ENCODE measurements at places on chromosomes 5 and 9.

DNA sequence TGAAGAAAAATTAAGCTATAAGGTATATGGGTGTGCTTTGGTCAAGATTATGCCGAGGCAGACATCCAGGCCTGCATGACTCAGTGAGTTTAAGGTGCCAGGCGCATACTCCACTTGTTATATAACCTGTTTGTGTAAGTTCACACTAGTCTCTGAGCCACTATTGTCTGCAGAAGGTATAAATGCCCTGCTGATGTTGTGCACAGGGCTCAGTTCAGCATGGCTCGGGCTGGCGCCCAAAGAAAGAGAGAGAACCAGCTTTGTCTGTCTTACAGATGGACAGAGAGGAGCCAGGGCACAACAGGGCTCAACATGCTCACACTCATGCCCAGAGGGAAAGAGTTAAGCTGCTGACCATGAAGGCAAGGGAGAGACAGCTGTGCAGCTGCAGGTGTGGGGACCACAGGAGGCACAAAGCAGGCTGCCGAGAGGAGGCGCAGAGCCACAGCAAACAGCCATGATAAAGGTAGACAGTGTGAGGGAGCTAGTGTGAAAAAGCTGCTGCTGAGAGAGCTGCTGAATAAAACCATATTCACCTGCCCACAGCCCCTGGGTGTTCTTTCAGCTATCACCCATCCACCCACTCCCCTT, 1587.6 kb upstream of the C9orf72 start:
- DNase-seq, result no peak

DNA sequence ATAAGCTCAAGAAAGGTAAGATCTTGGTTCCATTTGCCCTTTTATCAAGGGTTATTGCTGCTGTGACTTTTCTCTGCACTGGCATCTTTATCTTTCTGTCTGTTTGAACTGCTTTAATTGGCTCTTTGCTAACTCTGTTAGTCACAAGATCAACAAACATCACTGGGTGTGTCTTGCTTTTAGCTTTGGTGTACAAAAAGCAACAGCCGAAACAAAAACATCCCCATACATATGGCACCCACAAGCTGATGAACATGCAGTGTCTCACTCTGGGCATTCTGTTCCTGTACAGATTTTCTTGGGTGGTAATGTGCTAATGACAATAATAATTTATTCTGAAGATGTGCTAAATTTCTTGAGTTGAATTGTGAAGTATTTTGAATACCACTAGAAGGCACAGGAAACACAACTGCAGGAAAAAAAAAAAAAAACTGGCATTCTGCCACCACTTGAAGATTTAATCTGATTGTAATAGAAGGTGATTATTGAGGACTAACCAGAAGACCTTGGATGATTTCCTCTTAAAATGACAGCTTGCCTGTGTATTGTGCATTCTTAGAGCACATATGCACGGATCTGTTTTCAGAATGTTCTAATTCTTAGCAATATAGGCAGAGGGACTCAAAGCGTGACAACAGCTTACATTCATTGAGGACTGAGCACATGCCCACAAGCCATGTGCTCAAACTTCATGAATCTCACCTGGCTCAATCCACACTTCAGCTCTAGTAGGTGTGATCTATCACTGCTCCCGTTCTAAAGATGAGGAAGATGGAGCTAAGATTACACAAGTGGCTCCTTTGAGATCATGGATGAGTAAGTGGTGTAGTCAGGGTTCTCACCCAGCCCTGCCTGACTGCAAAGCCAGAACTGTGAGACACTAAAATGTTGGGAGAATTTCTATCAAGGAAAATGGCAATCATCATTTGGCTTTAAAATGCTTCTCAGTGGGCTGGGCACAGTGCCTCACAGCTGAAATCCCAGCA, 96.4 kb downstream of the EBF1 start:
- no peak for DNase-seq

GRCh38 chr9:112245126-112245525, 70.0 kb upstream of the SUSD1 start:
- DNase-seq, result no peak

GRCh38 chr5:87390075-87390474, 22.7 kb downstream of the CCNH start:
- no peak for DNase-seq

GRCh38 chr5:14574891-14575508, 6.6 kb upstream of the OTULINL start:
- DNase-seq, result no peak

Measured in stimulated activated CD4-positive, alpha-beta T cell treated with anti-CD3 and anti-CD28 coated beads, Interleukin-2, amount 100 ng/mL, for 24 hours (primary cell).